ENCODE measurements at places on chromosomes 12 and 14. TPM values are rescaled to one million over a fixed set of nuclear protein-coding genes. Genes with fewer than 3 reads are reported as not detected.

The ATG14 gene
- 26.5 TPM for total RNA-seq

DNA sequence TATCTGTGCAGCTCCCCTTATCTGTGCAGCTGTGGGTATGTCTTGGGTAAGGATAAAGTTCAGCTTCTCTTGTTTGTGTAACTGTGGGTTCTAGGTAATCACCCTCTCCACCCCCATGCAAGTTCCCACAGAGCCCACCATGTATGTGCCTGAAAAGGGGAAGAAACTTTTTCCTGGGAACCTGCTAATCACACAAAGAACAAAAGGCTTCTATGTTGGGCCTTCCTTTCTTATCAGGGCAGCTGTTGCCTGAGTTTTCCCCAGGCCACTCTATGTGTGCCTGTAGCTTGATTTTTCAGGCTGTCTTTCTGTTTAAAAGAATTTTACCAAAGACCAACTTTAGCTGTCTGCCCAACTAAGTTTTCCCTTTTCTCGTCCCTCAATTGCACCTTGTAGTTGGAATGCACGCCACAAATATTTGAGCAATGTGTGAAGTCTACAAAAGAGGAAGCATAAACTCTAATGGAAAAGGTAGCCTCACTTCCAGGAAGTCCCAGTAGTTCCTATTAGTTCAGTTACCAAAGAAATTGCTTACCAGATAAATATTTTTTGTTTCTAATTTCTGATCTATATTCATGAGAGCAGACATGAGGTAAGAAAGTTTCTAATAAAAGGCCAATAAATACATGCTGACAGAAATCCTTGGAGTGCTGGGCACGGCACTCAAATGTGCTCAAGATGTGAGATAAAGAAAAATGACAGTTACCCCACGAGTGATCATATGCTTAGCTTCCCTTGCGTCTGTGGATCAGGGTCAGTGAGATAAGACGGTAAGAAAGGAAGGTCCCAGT, 2.7 kb upstream of the GALC start:
- DNase-seq = no peak

The TSPAN19 gene
- total RNA-seq = under 0.01 TPM

DNA sequence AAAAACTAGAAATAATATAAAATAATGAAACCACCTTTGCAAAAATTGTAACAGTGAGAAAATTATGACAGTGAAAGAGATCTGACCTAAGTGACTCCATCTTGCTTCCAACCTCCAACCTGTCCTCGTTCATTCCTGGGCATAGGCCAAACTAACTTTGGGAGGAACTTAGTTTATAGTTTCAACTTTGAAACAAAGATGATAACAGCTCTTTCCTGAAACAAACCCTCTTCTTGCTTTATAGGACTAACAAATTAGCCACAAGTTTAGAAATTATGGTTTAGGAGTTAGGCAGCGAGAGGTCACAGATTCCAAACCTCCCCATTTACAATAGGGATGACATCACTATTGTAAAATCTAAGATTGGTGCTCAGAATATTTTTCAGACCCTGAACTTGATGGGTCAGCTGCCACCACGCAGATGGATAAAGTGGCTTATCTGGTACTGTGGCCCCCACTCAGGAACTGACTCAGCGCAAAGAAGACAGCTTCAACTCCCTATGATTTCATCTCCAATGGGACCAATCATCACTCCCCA, 32.8 kb upstream of the OR10AD1 start:
- no peak for DNase-seq

GRCh38 chr14:79961197-79961596, 250.1 kb downstream of the DIO2 start:
- DNase-seq = no peak
